ENCODE measurements at places on chromosomes 6 and 20.

- DNase-seq: no peak
Observed at GRCh38 chr6:164167873-164168405, 753.4 kb downstream of the QKI start.

DNA sequence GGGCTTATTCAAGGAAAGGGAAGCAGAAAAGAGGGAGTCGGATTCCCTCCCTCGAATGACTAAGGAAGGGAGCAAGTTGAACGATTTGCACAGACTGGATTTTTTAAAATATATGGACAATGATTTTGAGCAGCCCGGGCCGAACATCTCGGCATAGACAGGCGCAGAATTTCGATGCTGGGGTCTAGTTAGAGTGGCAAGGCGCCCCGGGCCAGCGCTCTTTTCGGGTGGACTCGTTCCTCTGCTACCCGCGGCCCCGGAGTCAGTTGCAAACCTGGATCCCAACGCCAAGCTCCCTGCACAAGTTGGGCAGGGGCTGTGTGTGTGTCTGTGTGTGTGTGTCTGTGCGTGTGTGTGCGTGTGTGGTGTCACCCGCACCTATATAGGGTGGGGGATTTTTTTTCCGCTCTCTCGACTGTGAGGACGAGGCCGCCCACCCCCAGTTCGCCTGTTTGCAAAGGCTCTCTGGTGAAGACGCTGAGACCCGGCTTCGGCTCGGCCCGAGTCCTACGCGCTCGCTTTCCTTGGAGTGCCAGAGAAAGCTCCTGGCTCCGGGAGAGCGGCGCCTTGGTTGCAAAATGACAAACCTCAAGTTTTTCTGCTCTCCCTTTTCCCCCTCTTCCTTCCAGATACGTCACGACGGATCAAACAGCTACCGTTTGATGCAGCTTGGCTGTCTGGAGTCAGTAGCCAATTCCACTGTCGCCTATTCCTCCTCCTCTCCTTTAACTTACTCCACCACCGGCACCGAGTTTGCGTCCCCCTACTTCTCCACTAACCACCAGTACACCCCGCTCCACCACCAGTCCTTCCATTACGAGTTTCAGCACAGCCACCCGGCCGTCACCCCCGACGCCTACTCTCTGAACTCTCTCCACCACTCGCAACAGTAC, 1.4 kb downstream of the TFAP2D start:
- DNase-seq: peak; percentile 5

- peak; percentile 59 for DNase-seq
Observed at GRCh38 chr6:88983532-88983931, 20.1 kb upstream of the RNGTT start.

- no peak for DNase-seq
Observed at GRCh38 chr20:58344741-58345140, 35.2 kb downstream of the RAB22A start.

All from SK-N-DZ (cell line).